ENCODE measurements at places on chromosomes 5 and 9. TPM values are rescaled to one million over a fixed set of nuclear protein-coding genes. Genes with fewer than 3 reads are reported as not detected.

DNA sequence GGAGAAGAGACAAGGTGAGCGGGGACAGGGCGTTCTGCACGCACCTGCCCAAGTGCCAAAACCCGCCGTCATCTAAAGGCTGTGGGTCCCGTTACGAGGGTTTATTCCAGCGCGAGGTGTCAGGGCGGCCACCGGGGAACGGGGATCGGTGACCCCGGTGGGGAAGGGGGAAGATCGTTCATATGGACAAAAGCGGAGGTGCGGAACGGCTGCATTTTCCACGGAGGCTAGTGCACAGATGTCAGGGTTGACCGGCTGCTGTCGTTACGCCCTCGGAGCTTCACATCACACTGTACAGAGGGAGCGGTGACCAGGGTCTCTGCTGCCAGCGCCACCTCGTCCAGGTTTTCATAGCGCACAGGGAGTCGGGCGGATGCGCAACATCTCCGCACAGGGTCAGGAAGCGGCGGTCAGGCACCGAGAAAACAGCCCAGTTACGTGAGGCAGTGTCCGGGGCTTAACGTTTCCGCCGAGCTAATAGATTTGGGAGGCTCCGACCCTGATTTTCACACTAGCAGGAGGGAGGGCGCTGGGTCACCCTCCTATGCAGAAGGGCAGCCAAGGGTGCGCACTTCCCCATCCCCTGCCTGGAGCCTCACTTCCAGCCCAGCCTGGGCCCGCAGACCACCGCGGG is 13.5 kb downstream of the BTNL9 start:
- H3K27me3 ChIP-seq: peaks cover 92% of the 10 kb centered on the region
- H3K4me1 ChIP-seq: peaks cover 13% of the 10 kb centered on the region
- no peak overlapping the region for H3K27ac ChIP-seq
- no peaks in the 10 kb centered on the region for H3K36me3 ChIP-seq
- no peak for DNase-seq

DNA sequence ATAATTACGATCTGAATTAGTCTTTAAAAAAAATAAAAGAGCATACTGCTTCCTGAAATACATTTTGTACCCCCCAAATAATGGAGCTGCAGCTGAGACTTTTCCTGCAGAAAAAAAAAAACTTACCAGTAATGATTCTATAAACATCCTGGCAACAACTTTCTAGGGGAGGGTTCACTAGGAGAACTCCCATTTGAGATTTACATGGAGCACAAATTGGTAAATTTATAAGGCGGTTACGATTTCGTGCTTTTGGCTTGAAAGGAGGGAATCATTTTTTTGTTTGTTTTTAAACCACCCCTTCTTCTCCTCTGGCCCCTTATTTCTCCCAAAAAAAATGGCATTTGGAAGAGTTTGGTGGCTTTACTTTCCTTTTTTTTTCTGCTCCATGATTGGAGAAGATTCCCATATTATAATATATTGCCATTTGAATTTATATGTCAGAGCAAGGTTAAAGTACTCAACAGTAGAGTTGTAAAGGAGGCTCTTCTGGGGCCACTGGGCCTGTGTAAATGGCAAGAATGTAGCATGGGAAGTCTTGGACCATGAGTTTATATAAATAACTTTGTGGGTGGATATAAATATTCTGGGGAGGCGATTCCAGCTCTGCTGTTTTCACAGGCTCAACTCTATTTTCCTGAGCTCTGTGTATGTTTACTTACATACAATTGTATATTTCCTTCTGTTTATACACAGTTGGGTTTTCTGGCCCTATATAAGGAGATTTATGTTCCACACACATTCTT is 159.9 kb downstream of the CSNK1G3 start:
- H3K27me3 ChIP-seq: no peaks in the 10 kb centered on the region
- H3K4me3 ChIP-seq: no peak overlapping the region
- H3K36me3 ChIP-seq: no peaks in the 10 kb centered on the region
- DNase-seq: no peak
- H3K27ac ChIP-seq: no peak overlapping the region

GRCh38 chr9:134455934-134456755 is 129.9 kb downstream of the RXRA start:
- H3K27ac ChIP-seq: peak overlapping the region; percentile 94
- peak; percentile 92 for DNase-seq
- H3K27me3 ChIP-seq: no peaks in the 10 kb centered on the region

DNA sequence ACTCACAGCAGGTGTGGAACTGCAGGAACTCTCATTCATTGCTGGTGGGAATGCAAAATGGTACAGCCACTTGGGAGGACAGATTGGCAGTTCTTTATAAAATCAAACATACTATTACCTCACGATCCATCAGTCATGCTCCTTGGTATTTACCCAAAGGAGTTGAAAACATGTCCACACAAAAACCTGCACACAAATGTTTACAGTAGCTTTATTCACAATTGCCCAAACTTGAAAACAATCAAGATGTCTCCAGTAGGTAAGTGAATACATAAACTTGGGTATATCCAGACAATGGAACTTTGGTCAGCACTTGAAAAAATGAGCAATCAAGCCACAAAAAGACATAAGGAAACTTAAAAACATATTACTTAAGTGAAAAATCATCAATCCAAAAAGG is 215.5 kb downstream of the IRX1 start:
- no peaks in the 10 kb centered on the region for H3K36me3 ChIP-seq
- no peaks in the 10 kb centered on the region for H3K27me3 ChIP-seq
- no peak for DNase-seq
- H3K4me3 ChIP-seq: no peak overlapping the region
- H3K27ac ChIP-seq: no peak overlapping the region
- H3K4me1 ChIP-seq: no peaks in the 10 kb centered on the region

GRCh38 chr9:74494490-74494889 is 2.6 kb upstream of the RORB start:
- no peak overlapping the region for H3K4me3 ChIP-seq
- no peak overlapping the region for H3K27ac ChIP-seq
- peaks cover 13% of the 10 kb centered on the region for H3K27me3 ChIP-seq
- no peak for DNase-seq
- peaks cover 14% of the 10 kb centered on the region for H3K4me1 ChIP-seq
- H3K36me3 ChIP-seq: no peaks in the 10 kb centered on the region

DNA sequence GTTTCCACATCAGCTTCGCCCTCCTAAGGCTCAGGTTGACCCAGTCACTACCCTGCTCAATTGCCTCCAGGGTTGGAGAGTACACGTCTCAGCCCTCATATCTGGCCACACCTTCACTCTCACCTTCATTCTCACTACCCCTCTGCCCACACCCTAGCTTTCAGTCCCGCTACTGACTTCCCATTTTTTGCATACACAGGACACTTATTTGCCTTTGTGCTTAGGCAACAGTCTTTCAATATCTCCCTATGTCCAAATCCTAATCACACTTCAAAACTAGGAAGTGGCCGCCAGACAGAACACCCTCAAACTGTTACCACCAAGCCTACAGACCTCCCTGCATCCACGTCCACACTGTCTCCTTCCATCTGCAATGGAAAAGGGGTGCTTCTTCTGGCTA is 10.9 kb downstream of the MCTP1 start:
- no peak overlapping the region for H3K27ac ChIP-seq
- H3K27me3 ChIP-seq: no peaks in the 10 kb centered on the region
- no peaks in the 10 kb centered on the region for H3K4me1 ChIP-seq

- DNase-seq: no peak
- H3K4me1 ChIP-seq: no peaks in the 10 kb centered on the region
- H3K4me3 ChIP-seq: no peak overlapping the region
- no peaks in the 10 kb centered on the region for H3K36me3 ChIP-seq
- no peak overlapping the region for H3K27ac ChIP-seq
Measured at GRCh38 chr5:122142480-122143164, 13.3 kb downstream of the ZNF474 start.

DNA sequence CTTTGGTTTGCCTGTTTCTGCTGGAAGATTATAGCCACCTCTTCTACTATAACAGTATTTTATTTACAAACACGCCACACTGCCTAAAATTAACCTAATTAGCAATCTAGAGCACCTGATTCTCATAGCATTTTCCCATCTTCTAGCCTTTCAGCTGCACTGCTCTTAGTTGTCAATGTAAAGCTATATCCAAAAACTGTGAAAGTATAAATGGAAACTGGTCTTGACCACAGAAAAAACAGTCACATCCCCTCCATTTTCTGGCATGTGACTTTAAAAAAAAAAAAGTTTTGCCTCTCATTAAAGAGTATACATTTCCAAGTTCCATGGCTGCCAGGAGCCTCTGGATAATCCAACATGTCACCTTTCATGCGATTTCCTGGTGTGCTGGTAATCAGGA is 287.8 kb downstream of the DTWD2 start:
- no peaks in the 10 kb centered on the region for H3K27me3 ChIP-seq
- no peaks in the 10 kb centered on the region for H3K36me3 ChIP-seq
- H3K4me1 ChIP-seq: no peaks in the 10 kb centered on the region

- no peak overlapping the region for H3K27ac ChIP-seq
- no peaks in the 10 kb centered on the region for H3K36me3 ChIP-seq
- no peaks in the 10 kb centered on the region for H3K27me3 ChIP-seq
Measured at GRCh38 chr5:39772307-39772706, 347.5 kb upstream of the DAB2 start.

RRAGA gene
- 53.5 TPM for total RNA-seq

PTGES gene
- 33.0 TPM for total RNA-seq

EQTN gene
- total RNA-seq: not detected

All from tibial nerve (tissue), 4 donors.